Stimulated activated CD4-positive, alpha-beta T cell treated with anti-CD3 and anti-CD28 coated beads, Interleukin-12 subunit alpha, Interleukin-12 subunit beta, amount 100 ng/mL, for 4 hours (primary cell): ENCODE measurements at places on chromosomes 3 and 15.

GRCh38 chr3:197750858-197751737 is 1.4 kb downstream of the FYTTD1 start:
- no peak for DNase-seq

DNA sequence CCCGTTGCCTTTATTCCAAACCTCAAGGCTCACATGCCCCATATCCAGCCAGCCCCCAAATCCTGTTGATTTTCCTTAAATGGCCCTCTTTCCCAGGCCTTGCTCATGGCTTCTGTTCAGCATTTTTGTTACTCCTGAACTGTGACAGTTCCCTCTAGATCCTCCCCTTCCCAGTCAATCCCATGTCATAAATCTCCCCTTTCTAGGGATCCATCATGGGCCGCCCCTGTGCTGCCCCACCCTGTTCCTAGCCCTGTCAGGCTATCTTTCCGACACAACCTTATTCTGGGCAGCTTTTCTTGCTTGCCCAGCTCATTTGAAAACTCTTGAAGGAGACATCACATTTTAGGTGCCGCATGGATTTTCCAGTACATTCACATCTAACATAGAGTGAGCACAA is 84.8 kb downstream of the TLE3 start:
- DNase-seq, result no peak

- peak; percentile 2 for DNase-seq
Measured at GRCh38 chr15:83066034-83066733, 868 bp downstream of the BTBD1 start.

DNA sequence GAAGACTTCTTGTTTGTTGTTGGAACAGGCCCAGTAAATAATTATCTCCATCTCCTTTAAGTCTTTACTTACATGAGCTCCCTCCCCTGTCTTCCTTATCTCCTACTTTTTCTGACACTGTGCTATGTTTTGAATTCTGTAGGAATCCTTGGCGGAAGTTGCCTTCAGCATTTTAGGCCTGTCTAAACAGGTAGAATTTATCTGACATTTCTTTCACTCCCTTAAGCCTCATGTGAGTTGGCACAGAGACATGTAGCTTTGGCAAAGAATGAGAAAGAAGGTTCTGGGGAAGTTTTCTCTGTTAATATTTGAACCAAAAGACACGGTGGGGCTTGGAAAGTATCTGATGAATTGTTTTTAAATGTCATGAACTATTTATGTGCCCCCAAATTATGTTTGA is 8.1 kb downstream of the MCTP2 start:
- no peak for DNase-seq

DNA sequence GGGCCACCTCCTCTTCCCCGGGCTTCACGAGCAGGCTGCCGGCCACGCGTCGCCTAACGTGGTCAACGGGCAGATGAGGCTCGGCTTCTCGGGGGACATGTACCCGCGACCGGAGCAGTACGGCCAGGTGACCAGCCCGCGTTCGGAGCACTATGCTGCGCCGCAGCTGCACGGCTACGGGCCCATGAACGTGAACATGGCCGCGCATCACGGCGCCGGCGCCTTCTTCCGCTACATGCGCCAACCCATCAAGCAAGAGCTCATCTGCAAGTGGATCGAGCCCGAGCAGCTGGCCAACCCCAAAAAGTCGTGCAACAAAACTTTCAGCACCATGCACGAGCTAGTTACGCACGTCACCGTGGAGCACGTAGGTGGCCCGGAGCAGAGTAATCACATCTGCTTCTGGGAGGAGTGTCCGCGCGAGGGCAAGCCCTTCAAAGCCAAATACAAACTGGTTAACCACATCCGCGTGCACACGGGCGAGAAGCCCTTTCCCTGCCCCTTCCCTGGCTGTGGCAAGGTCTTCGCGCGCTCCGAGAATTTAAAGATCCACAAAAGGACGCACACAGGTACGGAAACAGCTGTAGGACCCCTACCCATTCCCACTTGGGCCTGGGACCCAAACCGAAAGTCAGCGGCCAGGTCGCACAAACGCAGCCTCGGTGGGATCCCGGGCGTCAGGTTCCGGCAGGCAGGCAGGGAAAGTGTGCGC is 1.5 kb downstream of the ZIC1 start:
- DNase-seq, result no peak

DNA sequence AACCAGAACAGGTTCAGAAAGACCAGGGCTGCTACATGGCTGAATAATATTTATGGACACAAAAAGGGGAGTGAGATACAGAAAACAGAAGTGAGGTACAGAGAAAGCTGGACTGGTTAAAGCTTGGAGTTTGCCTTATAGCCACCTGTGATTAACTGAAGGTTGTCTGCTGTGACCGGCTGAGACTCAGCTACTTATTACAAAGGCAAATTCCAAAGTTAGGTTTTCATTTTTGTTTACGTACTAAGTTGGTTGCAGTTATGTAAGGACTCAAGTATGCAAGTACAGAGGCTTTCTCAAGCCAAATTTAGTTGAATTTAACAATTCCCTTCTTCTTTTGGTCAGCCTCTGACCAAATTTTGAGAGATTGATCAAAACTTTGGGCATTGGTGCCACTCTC is 264.6 kb downstream of the THSD4 start:
- no peak for DNase-seq

DNA sequence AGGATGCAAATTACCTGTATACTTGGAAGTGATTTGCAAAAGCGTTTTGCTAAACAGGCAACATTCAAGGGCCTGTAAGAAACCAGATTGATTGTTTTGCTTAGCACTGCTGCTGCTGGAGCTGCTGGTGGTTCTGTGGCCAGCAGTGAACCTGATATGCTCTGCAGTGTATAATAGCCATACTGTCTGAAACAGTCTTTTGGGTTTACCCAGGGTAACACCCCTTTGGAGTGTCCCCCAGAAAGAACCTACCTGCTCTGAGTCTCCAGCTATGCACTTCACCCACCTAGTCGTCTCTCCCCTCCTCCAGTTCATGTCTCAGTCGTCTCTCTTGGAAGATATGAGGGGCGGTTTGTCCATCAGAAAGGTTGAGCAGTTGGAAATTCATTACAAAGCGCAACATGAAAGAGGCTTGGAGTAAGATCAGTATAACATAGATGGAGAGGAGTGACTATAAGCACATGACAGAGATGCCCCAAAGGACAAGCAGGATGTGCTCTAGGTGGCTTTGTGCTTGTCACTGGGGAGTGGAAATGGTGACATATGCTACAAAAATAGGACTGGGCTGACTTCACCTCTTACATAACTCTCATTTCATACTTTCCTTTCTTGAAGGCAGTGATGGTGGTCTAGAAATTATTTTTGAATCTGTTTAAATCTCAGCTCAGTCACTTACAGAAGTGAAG is 3.8 kb downstream of the MKRN2 start:
- no peak for DNase-seq

DNA sequence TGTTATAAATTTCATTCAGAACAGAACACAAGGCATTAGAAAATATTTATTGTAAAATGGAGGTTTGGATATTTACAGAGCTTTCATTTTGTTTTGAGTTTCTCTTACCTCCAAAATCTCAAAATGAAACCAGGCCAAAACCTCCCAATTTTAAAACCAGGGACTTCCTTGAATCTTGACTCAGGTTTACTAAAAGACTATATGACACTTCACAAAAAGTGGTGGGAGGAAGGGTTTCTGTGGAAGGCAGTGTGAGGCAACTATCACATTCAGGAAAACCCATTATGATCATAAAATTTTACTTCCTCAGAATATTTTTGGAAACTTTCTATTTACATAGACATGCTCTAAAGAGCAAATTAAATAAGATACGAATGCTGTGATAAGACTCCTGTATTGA is 205.8 kb upstream of the EOMES start:
- DNase-seq, result no peak

GRCh38 chr3:51044982-51045381 is 340.1 kb upstream of the MANF start:
- no peak for DNase-seq

- no peak for DNase-seq
Measured at GRCh38 chr3:183260167-183260904, 7.3 kb downstream of the B3GNT5 start.

- no peak for DNase-seq
Measured at GRCh38 chr3:50924638-50925037, 249.9 kb downstream of the DOCK3 start.

DNA sequence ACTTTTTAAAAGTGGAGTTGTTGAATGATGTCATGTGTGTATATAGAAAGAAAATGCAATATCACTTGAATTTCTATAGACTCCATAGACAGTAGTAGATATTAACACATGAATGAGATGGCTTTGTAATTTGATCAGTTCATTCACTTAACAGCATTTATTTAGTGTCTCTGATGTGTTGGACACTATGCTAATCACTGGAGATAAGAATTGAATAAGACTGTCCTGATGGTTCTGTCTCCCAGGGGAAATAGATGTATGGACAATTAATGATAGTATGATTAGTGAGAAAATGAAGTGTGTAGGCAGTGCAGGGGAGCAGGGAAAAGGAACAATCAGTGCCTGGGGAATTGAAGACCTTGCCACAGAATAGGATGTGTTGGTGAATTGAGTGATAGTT is 72.9 kb downstream of the RIOX2 start:
- DNase-seq, result no peak

DNA sequence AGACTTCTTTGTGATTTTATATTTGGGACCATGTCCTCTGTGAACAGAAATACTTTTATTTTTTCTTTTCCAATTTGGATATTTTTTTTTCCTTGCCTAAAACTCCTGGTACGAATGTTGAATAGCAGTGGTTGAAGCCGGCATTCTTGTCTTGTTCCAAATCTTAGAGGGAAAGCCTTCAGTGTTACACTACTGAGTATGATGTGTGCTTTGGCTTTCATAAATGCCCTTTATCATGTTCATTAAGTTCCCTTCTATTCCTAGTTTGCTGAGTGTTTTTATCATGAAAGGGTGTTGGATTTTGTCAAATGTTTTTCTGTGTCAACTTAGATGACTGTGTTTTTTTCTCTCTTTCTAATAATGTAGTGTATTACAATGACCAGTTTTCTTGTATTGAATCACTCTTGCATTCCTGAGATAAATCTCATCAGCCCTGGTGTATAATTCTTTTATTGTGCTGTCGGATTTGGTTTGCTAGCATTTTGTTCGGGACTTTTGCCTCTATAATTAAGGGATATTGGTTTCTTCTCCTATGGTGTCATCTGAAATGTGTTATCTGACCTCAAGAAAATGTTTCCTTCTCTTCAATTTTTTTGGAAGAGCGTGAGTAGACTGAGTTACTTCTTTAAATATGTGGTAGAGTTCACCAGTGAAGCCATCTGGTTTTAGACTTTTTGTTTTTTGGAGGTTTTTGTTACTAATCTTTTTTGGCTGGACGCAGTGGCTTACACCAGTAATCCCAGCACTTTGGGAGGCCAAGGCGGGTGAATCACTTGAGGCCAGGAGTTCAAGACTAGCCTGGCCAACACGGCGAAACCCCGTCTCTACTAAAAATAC is 33.3 kb downstream of the MAP1A start:
- no peak for DNase-seq

DNA sequence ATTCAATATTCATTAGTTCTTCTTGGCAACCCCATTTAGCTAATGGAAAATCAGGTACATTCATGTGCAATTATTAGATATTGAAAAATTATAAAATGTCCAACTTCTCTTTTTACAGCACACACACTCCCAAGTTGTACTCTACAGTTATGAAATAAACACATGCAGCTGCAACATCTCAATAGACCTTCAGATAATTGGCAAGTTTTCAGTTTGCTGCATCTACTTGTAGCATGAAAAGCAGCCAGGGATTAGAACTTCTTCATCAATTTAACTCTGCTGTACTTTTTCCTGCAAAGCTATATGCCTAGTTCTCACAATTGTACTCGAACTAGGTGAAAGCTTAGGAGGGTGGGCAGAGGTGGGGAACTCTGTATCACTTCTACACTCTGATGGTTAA is 46.6 kb upstream of the FHIT start:
- DNase-seq, result no peak
